ENCODE measurements at places on chromosomes 2 and 18. TPM values are rescaled to one million over a fixed set of nuclear protein-coding genes. Genes with fewer than 3 reads are reported as not detected.

STK17B gene
- 38.5 TPM for total RNA-seq

DSEL gene
- total RNA-seq, result 28.0 TPM

GRCh38 chr2:99706735-99707134, 216.9 kb upstream of the REV1 start:
- DNase-seq, result no peak
- no peaks in the 10 kb centered on the region for H3K36me3 ChIP-seq
- H3K4me1 ChIP-seq, result no peaks in the 10 kb centered on the region
- no peak overlapping the region for H3K4me3 ChIP-seq
- peaks cover 40% of the 10 kb centered on the region for H3K27me3 ChIP-seq

DNA sequence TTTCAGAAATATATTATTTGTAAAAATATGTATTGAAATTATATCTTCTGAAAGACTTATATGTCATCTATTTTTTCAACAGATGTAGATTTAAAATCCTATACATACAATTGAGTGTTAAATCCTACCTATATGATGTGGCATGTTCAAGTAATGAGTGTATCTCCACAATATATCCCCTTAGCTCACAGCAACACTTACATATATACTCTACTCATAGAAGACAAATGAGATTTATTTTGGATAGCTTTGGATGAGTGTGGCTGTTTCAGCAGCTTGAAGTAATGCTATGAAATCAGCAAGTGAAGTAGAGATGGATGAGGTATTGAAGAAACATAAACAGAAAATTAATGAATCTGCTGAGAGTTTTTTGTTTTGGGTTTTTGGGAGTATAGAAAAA, 263.1 kb downstream of the ARHGAP15 start:
- H3K27ac ChIP-seq, result no peak overlapping the region
- no peak for DNase-seq

- H3K27ac ChIP-seq, result no peak overlapping the region
- no peaks in the 10 kb centered on the region for H3K36me3 ChIP-seq
- no peak overlapping the region for H3K4me3 ChIP-seq
- no peak for DNase-seq
- H3K4me1 ChIP-seq, result no peaks in the 10 kb centered on the region
Observed at GRCh38 chr2:177074099-177074710, 138.4 kb upstream of the HNRNPA3 start.

PPP4R1 gene
- total RNA-seq, result 110 TPM

APCDD1 gene
- 0.51 TPM for total RNA-seq
